Hypothalamus (tissue), 51 donors: ENCODE measurements at places on chromosomes 12 and 14.

DNA sequence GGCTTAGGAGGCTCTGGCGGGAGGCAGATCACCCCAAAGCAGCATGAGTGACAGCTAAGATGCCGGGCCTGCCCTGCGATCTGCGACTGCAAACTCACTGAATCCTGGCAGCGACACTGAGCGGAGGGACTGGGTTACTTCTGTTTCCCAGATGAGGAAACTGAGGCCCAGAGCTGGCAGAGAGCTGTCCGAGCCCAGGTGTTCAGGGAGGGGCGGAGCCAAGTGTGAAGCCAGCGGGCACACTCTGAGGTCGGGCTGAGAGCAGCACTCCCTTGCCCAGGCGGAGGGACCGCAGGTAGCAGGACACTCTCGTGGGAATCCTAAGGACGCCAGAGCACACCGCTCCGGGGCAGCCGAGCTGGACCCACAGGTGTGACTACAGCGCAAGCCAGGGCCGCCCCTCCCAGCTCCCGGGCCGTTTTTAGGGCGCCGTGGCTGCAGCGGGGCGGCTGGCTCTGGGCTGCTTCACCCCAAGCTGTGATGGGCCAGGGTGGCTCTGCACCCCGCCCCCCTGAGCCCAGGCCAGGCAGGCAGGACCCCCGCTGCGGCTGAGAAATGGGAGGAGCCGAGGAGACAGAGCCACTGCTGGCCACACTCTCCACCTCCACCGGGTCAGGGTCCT lies 27.4 kb downstream of the MMP17 start:
- no peak for DNase-seq

DNA sequence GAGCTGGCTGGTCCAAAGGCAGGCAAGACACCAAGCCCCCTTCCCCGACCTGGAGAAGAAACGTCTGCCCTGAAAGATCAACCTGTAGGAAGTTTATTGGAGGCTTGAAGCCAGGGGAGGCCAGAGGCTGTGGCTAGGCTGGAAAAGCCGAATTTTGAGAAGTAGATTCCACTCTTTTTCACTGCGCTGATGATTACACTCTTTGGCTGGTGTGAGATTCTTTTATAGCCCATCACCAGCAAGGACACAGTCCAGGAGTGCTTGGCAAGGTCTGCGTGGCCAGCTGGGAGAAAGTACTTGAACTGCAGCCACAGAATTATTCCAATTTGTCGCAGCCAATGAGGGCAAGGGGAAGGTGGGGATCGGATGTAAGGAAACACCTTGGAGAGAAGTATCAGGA lies 45.0 kb downstream of the SYNE3 start:
- DNase-seq = no peak

- DNase-seq = no peak
Measured at GRCh38 chr12:52798003-52798670, 2.2 kb upstream of the KRT3 start.

- DNase-seq = no peak
Measured at GRCh38 chr14:57168138-57168679, 100.5 kb downstream of the EXOC5 start.

- no peak for DNase-seq
Measured at GRCh38 chr12:95484524-95484923, 10.6 kb downstream of the METAP2 start.

DNA sequence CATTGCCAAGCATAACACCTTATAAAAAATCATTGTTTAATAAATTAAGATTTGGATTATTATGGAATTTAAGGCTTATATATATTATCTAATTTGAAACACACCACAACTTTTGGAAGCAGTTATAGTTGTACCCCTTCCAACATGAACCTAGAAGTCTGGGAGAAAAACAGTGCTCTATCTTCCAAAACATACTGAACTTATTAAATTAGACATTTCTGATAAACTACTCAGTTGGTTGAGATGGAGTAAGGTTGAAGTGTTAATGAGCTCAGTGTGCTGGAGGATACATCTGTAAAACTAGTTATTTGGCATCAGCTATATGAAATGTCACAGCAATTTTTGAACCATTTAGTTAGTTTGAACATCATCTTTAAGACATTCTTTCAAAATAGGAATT lies 227.4 kb downstream of the ALX1 start:
- no peak for DNase-seq

- DNase-seq = no peak
Measured at GRCh38 chr14:59126714-59127436, 61.6 kb upstream of the DAAM1 start.

GRCh38 chr12:89799316-89799715 lies 90.7 kb upstream of the ATP2B1 start:
- no peak for DNase-seq

DNA sequence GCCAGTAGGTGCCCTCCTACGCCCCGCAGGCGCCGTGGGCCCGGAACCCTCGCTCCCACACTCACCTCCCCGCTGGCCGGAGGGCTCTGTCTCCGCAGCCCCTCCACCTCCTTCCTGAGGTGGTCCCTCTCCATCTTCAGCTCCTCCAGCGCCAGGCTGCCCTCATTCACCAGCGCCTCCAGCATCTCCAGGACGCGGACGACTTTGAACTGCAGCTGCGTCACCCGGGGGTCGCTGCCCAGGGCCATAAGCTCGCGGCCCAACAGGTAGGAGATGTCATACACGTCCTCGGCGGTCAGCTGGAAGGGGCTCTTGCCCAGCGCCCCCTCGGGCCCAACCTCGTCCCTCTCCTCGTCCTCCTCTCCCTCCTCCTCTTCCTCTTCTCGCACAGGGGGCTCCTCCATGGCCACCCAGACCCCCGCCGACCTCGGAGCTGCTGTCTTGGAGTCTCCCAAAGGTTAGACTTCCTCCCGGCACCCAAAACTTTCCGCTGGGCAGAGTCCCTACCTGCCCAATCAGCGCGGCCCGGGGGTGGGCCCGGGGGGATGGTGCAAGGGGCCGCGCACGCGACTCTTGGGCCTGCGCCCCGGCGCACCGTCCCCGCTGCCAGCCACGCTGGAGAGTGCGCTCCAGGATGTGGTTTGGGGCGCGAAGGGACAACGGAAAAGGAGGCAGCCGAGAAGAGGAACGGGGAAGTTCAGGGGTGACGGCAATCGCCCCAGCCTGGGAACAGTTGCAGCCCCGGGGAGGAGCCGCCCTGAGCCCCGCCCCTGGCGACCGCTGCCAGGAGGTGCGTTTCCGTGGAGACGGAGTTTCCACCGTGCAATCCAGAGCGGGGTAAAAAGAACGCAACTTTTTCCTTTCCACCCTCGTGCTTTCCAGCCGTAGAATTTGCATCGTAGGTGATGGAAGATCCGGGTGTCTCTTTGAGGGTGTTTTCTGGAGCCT lies at the start of gene RILPL2:
TSS of gene RILPL2 (minus strand) at position 668 of the 948 bp plus-strand sequence. CDS start at position 404, 264 bp downstream.
- DNase-seq = peak; percentile 14

- no peak for DNase-seq
Measured at GRCh38 chr12:93448796-93449195, 7.0 kb upstream of the UBE2N start.

DNA sequence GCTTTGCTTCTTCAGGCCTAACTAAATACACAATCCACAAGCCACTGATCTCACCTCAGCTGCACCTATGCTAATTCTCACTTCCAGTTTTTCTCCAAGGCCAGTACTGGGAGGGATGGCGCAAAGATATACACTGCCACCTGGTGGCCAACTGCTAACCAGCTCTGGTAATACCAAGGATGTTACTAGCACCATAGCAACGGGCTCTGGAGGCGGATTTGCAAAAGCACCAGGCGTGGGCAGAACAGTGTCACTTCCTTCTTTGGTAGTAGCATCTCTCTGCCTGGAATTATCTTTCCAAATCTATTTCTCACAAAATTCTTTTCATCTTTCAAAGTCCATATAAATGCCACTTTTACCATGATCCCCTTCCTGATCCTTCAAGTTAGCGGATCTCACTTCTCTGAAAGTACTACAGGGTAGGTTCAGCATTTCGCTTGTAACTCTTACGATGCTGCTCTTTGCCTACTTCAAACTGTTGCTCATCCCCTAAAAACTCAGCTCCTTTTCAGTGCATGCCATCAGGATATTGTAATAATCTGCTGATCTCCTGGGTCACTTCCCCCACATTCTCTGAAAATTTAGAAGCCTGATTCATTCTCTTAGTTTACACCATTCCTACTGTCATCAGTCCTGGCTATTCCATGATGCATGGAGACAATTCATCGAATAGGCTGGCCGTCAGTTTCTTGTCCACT lies 37.1 kb upstream of the FOXJ2 start:
- DNase-seq = peak; percentile 51

DNA sequence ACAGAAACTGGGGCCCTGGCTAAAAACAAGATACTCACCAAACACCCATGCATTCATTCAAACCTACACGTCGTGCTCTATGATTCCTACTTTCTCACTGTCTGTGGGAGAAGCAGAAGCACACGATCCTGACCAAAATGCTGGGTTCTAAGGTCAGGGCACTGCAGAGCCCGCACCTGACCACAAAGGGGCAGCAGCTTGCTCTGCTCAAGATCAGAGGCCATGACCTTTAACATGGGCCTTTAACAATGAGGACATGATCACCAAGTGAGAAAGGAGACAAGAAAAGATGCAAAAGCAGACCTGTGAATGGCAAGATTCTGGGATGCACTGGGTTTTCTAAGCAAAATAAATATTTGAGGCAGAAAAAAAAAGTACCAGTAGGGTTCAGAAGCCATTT lies 40.1 kb upstream of the VPS33A start:
- DNase-seq = no peak

- no peak for DNase-seq
Measured at GRCh38 chr14:79369359-79370332, 841.7 kb downstream of the DIO2 start.

DNA sequence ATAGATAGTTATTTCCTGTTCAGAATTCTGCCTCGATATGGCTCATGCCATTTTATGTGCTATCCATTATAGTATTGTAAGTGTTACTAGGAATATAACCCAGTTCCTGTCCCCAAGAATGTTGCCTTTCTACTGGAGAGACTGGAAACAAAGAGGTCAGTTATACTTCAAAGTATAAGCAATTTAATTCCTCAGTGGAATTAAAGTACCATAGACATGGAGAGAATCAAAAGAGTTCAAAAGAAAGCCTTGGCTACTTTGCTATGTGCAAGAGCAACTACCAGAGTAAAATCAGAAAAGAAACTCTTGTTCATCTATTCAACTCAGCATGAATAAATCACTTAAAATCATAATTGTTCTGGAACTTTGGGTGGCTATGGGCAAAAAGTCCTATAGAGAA lies 173.2 kb upstream of the EEA1 start:
- DNase-seq = no peak

DNA sequence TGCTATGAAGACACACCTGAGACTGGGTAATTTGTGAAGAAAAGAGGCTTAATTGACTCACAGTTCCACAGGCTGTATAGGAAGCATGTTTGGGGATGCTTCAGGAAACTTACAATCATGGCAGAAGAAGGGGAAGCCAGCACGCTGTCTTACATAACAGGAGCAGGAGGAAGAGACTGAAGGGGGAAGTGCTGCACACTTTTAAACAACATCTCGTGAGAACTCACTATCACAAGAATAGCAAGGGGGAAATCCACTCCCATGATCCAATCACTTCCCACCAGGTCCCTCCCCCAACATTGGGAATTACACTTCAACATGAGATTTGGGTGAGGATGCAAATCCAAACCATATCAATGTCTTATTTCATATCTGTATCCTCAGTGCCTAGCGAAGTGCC lies 307.2 kb downstream of the ATP23 start:
- DNase-seq = no peak

- no peak for DNase-seq
Measured at GRCh38 chr12:127657036-127657435, 609.9 kb upstream of the TMEM132C start.

DNA sequence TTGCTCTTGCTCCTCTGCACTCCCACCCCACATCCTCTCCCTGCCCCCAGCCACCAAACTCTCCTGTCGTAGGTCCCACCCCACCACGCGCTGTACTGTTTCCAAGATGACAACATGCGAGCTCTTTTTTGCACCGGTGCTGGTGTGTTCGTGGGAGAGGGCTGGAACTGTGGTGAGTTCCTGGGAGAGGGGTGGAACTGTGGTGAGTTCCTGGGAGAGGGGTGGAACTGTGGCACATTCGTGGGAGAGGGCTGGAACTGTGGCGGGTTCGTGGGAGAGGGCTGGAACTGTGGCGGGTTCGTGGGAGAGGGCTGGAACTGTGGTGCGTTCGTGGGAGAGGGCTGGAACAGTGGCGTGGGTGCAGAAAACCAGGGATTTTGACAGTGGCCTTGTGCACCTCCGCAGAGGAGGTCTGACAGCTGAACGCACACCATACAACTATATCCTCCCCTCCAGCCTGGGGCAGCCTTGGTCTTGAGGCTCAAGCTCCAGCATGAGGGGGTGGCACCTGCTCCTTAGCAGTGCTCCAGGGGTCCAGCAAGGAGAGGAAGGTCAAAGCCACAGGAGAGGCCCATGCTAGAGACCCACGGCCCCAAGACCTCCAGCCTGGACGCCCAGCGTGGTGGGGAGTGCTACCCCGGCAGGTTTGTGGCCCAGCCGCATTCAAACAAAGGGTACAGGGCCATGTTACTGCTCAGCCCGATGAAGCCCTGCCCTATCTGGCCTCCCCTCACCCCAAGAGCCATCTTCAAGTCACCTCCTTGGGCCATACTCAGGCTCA lies 50.1 kb downstream of the ACTN1 start:
- no peak for DNase-seq

GRCh38 chr12:29198901-29199300 lies 49.8 kb downstream of the FAR2 start:
- no peak for DNase-seq

DNA sequence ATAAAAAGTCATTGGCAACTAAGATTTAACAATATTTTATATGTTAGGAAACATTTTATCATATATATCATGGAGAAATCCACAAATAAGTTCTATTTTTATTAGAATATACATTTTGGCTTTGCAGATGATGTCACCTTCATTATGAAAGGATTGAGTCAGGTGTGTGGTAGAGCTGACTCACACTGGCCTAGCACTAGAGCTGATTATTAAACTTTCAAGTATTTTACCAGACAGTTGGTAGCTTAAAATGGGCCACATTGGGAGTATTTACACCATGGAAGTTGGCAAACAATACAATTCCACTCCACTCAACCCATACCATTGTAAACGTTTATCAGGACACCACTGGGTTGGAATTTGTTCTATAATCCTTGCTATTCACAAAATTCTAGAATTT lies 1036.6 kb downstream of the TRHDE start:
- no peak for DNase-seq

- no peak for DNase-seq
Measured at GRCh38 chr12:92543840-92544239, 158.9 kb upstream of the PLEKHG7 start.
